NCI-H1105 (cell line): ENCODE measurements at places on chromosomes 6 and 20.

- DNase-seq, result no peak
Observed at GRCh38 chr6:157569543-157569942, 188.6 kb downstream of the ZDHHC14 start.

- no peak for DNase-seq
Observed at GRCh38 chr6:12457094-12457493, 166.9 kb downstream of the EDN1 start.

GRCh38 chr20:38704136-38704535 lies 20.1 kb upstream of the SLC32A1 start:
- no peak for DNase-seq

DNA sequence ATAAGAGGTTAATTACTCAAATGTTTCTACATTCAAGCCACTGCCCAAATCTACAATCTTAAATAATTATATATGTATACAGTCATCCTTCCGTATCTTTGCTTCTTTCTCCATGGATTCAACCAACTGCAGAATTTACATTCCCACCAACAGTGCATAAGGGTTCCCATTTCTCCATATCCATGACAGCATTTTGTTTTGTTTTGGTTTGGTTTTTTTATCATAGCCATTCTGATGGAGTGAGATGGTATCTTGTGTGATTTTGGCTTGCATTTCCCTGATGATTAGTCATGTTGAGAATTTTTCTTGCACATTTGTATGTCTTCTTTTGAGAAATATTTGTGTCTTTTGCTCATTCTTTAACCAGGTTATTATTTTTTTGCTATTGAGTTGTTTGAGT lies 198.5 kb downstream of the C6orf118 start:
- DNase-seq, result no peak

- DNase-seq, result no peak
Observed at GRCh38 chr20:13349235-13349604, 128.1 kb downstream of the ISM1 start.
